ENCODE measurements at places on chromosomes 12 and 14.

- no peak for DNase-seq
Observed at GRCh38 chr12:7136676-7137075, 6.5 kb downstream of the CLSTN3 start.

- no peak for DNase-seq
Observed at GRCh38 chr12:60926256-60926655, 1330.4 kb downstream of the SLC16A7 start.

DNA sequence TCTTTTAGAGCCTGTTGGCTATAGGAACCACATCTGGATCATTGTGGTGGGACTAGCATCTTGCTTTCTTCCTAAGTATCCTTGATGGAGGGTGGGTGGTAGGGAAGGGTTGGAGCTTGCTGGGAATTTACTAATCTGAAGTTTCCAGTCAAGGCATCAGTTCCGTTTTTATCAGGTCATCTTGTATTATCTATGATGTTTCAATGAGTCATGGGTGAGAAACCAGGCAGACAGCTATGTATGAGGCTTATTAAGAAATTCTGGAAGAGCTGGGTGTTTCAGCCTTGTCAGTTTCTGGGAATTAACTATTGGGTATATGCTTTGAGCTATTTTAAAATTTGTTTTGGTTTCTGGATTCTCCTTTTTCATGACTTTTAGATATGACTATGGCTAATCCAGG lies 11.3 kb downstream of the TSFM start:
- DNase-seq, result no peak

DNA sequence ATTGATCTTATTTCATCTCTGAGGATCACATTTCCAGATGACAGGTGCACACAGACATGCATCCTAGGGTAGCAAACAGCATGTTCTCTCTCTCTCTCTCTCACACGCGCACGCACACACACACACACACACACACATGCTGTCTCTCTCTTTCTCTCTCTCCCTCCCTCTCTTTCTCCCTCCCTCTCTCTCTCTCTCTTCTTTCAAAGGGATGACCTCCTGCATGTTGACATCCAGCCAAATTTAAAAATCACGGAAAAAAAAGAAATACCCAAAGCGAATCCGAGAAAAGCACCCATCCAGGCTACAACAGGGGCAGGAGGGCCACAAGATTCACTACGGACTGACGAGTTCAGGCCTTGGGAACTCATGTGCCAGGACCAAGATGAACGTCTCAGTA lies 2.3 kb downstream of the KSR2 start:
- DNase-seq, result no peak

DNA sequence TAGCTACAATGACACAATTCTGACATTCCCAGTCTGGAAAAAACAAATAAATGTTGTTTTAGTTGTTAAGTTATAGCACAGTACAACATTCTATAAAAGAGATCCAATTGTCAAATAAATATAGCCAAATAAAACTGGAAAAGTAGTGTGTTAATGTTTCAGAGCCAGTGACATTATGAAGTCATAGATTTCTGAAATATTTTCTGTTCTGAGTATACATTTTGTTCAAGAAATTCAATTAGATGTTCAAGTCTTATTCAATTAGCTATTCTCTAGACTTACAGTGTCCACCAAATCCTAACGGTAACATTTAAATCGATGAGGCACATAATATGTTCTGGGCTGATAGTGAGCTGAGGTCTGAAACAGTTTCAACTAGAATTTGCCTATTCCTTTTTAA lies 196.1 kb upstream of the ABCD2 start:
- no peak for DNase-seq

DNA sequence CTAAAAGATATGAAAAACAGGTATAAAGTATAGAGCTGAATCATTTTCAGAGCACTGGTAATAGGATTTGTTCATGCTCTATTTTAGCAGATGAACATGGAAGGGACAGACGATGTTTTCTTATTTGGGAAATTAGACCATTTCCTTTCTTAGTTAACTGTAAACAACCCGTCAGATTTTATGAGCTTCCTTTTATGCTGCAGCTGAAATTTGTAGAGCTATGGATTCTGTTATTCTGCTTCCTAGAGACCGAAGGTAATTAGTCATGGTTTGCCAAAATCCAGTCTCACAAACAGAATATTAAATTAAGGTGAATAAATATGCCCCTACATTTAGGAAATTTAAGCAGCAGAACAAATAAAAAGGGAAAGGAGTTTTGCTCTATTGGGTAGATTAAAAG lies 180.2 kb upstream of the SYT1 start:
- DNase-seq, result no peak

- DNase-seq, result no peak
Observed at GRCh38 chr14:75495399-75495798, 26.9 kb upstream of the BATF start.

DNA sequence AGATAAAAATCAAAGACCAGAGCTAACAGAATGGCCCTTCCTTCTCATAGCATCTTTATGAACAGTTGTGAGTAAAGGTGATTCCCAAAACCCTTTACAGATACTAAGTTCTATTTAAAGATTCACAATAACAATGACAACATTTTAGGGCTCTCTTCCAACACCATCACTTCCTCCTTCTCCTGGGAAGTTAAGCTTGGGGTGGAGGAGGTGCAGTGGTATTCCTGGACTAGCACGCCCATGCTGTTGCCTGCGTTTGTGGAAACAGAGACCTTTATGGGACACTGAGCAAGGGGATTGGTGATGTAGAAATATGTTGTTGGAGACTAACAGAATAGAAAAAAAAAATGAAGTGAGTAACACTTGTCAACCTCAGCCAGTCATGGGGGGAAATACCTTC lies 22.5 kb downstream of the SYNE2 start:
- DNase-seq, result no peak

GRCh38 chr12:95633049-95633731 lies 81.9 kb upstream of the USP44 start:
- DNase-seq, result no peak

DNA sequence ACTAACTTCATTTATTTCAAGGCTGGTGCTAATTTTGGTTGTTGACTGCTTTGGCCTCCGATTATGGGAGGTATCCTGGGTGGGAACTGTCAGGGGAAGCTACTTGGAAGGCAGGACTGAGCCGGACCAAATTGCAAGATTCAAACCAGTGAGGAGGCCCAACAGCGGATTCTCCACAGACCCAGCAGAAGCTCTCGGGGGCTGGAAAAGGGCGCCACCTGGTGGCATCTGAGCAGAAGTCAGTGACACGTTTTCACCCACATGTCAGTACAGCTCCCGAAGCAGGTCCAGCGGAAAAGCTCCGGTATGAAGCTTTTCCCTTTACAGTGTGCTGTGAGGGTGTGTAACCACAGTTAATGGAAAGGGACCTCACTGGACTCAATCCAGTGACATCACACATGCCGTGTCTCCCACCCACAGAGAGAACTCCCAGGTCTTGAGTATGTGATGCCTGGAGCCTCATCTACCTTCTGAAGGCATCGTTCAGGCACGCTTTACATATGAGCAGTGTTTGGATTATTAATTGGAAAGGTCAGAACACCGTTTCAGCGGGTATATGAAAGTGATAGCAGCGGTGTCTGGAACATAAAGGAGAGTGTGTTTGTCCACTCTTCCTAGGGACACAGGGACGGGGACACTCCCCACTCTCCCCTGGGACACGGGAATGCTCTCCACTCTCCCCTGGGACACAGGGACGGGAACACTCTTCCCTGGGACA lies 3.6 kb upstream of the P2RX2 start:
- peak; percentile 87 for DNase-seq

GRCh38 chr12:112005419-112006395 lies 7.3 kb downstream of the TMEM116 start:
- DNase-seq, result no peak

Data from left ventricle myocardium superior (tissue), 1 donor.